Cardiac muscle cell (in vitro differentiated cells and primary cell): ENCODE measurements at places on chromosomes 12 and 14.
A peak's percentile ranks its signal among the peaks of the same experiment; 100 is the strongest.

DNA sequence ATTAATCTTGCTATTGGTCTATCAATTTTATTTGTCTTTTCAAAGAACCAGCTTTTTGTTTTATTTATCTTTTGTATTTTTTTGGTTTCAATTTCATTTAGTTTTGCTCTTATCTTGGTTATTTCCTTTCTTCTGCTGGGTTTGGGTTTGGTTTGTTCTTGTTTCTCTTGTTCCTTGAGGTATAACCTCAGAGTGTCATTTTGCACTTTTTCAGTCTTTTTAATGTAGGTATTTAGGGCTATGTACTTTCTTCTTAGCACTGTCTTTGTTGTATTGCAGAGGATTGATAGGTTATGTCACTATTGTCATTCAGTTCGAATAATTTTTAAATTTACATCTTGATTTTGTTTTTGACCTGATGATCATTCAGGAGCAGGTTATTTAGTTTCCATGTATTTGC, 92.7 kb upstream of the DCD start:
- DNase-seq: no peak

GRCh38 chr14:34003082-34003668, 52.3 kb upstream of the EGLN3 start:
- DNase-seq: peak; percentile 8

DNA sequence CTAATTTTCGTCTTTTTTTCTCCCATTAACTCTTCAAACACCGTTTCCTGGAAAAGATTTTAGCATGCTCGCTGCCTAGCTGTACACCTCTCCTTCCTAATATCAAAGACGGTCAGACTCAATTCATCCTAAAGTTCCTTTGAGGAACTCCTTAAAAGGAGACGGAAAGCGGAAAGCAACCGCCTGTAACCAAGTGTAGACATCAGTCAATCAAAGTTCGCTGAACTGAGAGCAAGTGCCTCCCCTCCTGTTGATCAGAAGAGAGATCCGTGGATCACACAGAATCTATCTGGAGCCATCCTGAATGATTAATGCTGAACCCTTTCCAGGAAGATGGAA, 412 bp upstream of the TEP1 start:
- DNase-seq: peak; percentile 6

DNA sequence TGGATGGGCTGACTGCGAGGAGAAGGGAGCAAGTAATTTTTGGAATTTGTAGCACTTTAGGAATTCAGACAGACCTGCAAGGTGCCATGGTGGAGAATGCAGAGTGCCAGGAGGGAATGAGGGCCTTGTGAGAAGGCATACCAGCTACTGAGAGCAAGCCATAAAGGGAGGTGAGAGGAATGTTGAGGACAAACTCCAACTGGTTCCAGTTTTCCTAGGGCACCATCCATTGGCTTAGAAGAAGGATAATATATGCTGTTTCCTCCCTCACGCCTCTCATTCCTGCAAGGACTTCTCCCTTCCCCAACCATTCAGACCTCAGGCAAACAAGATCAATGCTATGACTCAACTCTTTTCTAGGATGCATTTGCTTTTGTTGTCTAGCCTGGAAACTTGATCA, 11.2 kb upstream of the DAAM1 start:
- DNase-seq: no peak

- DNase-seq: no peak
These were observed 62.5 kb upstream of the TMEM132D start for GRCh38 chr12:129966146-129966995.

DNA sequence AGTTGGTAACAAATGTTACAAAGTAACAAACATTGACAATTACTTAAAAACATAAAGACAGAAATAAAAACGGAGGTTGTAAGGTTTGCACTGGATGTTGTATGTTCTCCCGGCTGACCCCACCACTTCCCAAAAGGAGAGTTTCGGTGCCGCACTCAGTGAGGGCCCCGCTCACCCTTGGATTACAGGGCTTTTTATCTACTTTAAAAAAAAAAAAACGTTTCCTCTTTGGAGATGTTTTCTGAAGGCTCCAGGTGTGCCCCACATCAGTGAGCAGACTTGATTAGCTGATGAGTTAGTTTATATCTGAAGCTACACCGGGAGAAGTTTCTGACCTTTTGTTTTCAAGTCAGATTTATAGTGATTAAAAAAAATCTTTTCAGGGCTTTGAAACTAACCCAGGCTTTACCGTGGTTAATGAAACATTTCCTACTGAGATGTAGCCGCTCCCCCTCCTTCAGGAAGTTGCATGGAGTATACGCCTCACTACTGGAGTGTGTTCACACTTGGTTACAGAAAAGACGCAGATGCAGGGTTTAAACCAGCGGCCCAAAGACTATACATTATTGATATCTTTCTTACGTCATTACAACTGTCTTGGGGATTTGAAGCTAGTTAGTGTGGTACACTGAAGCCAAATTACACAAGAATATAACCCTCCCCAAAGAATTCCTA, 38.0 kb upstream of the BCL7A start:
- DNase-seq: peak; percentile 50

GRCh38 chr14:76428611-76429010, 52.7 kb downstream of the ESRRB start:
- DNase-seq: no peak
